ENCODE measurements at places on chromosomes 16 and 17. TPM values are rescaled to one million over a fixed set of nuclear protein-coding genes. Genes with fewer than 3 reads are reported as not detected.

DNA sequence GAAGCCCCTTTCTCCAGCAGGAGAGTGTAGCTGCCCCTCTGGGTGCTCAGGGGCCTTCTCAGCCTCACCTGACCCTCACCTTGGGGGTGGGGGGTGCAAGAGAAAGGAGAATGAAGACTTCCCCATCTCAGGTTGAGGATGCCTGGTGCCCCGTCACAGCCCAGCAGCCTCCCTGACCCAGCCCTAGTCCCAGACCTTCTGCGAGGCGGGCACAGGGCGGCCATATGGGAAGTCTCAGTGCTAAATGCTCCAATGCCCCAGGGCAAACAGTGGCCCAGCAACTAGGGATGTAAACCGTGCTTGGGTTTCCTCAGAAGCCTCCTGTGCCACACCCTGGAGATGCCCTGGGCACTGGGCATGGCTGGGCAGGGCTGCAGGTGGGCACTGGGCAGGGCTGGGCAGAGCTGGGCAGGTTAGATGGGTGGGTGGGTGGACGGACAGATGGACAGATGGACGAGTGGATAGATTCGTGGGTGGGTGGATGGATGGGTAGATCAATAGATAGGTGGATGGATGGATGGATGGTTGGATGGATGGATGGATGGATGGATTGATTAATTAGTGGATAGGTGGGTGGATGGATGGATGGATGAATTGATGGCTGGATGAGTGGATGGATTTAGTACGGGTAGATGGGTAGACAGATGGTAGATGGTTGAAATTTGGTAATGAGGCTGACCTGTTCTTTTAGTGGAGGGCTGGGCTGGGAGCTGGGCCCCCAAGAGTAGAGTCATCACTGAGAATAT, 16.8 kb downstream of the TPSD1 start:
- no peak for DNase-seq

PIGS gene
- total RNA-seq = 21.1 TPM

DNA sequence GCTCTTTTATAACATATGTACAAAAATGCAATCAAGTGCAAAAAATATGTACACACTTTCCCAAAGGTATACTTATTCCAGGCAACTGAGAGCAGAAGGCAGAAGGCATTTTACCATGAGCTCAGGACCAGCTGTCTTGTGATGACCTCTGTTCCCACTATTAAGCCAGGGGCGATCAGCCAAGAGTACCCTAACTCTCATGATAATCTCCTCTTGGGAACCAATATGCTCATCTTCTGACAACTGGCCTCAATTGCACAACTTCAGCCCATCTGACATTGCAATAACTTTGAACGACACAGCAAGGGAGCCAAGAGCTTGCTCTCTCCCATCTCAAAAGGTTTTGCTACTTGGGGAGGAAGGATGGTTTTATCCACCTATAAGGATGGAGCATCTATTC, 471.9 kb downstream of the HS3ST3B1 start:
- no peak for DNase-seq

DNA sequence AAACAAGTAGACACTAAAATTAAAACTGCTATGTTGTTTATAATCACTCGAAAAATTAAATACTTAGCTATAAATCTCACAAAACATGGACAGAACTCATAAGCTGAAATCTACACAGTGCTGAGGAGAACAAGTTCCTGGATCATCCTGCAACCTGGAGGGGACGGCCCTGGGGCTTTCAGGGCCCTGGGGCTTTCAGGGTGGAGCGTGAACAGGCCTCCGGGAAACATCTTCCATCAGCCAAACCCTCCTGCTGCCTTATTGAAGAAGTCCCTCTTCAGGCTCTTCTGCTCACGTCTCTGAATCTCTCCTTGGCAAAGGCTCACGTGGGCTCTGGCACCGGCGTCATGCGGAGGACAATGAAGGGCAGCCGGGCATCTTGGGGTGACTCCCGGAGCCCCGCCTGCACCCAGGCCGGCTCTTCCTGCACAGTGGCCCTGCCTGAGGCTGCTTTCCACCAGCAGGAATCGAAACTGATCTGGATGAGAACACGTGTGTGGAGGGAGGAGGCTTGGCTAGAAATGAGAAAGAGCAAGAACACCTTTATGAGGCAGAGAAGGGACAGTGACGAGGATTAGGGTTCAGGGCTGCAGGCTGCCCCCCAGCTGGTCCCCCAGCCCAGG, 127.3 kb downstream of the CDRT15L2 start:
- no peak for DNase-seq

- no peak for DNase-seq
Observed at GRCh38 chr16:58160855-58161254, 31.7 kb upstream of the CFAP20 start.

DNA sequence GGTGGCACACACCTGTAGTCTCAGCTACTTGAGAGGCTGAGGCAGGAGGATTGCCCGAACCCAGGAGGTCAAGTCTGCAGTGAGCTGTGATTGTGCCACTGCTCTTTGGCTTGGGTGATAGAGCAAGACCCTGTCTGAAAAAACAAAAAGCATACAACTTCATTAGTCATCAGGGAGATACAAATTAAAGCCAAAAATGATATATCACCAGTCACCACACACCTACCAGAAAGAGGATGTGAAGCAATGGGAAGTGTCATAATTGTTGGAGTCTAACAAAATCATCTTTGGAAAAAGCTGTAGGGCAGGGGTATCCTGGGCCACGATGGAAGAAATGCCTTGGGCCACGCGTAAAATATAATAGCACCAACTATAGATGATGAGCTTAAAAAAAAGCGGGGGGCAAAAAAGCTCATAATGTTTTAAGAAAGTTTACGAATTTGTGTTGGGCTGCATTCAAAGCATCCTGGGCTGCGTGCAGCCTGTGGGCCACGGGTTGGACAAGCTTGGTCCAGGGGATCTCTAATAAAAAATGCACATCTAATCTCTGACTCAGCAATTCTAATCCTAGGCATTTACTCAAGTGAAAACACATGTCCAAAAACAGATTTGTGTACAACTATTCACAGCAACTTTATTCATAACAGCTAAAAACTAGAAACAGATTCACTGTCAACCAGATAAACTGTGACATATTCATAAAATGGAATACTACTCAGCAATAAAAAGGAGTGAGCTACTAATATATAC, 65.9 kb downstream of the HIC1 start:
- DNase-seq = no peak

DNA sequence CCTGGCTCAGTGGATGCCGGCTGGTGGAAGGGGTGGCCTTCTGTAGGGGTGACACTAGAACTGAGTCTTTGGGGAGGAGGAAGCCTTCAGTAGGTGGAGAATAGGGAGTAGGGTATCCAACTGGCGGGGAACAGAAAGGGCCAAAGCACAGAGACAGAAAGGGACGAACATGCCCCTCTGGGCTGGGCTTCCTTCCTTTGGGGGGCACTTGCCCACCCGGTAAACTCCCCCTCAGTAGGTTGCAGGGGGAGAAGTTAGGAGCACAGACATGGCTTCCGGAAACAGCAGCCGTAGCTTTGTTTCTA, 774 bp downstream of the ENGASE start:
- DNase-seq = no peak

- no peak for DNase-seq
Observed at GRCh38 chr16:64089697-64090096, 1032.2 kb downstream of the CDH11 start.

DNA sequence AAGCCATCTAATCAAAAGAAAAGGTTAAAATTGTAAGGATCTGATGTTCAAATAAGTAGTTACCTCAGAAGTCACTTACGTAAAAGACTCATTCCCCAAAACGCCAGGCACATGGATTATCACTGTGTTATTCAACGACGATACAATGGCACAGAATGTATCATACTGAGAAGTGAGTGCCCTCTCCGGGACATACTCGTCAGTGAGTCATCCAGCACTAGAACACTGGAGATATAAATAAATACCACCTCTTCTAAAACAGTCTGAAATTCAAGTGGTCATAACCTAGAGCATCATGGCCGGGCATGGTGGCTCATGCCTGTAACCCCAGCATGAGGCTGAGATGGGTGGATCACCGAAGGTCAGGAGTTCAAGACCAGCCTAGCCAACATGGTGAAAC, 24.9 kb downstream of the USP31 start:
- no peak for DNase-seq

DNA sequence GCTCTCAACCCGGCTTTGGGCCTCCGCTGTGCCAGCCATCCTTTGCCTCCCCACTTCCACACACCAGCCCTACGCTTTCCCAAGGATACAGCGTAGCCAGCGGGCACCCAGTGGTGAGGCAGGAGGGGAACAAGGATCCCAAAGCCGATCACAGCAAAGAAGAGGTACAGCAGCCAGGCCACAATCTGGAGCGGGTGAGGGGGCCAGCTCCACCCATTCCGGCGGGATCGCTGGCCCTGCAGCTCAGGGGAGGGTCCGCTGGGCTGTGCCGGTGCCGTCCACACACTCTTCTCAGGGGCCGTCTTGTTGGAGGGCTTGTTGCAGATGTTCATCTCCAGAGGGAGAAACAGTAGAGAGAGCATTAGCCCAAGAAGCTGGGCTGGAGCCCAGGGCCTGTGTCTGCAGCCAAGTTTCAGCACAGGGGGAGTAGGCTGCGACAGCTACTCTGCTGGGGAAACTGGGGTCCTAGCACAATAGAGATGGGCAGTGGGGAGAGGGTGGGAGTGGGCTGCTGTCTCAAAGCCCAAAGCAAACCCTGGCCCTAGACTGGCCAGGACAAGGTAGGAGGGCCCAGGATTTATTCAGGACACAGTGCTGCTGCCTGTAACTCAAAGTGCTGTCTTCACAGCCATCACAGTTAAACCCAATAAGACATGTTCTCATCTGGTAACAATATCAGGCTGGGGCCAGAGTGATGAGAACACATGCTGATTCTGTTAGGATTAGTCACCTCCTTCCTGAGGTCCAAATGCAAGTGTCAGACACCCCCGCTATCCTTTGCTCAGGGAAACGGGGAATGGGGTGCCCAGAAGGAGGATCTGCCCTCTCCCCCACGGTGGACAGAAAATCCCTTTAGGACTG, 9.9 kb downstream of the ZDHHC1 start:
- no peak for DNase-seq

CWC25 gene
- total RNA-seq = 11.8 TPM

MFAP4 gene
- total RNA-seq = 123 TPM
